Endodermal cell (in vitro differentiated cells): ENCODE measurements at places on chromosomes 2 and 18. TPM values are rescaled to one million over a fixed set of nuclear protein-coding genes. Genes with fewer than 3 reads are reported as not detected.

GRCh38 chr2:223314811-223315210, 262.8 kb downstream of the KCNE4 start:
- DNase-seq: no peak
- no peaks in the 10 kb centered on the region for H3K36me3 ChIP-seq

DNA sequence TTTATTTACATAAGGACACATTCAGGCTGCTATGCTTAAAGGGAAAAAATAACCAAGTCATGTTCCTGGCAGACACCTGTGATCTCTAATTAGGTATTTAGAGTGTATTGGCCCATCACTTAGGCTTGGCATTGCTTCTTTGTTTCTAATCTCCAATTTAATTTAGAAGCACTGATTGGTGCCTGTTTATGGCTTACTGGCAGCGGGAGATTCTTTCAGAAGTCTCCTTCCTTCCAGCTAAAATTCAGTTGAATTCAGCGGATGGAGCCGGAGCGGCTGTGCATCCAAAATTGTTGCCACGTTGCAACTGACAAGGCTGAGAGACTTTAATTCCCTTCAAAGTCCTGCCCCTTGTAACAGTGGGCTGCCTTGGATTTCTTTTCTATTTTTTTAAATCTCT, 66.5 kb downstream of the VWA3B start:
- no peaks in the 10 kb centered on the region for H3K36me3 ChIP-seq
- H3K4me1 ChIP-seq: peaks cover 6% of the 10 kb centered on the region
- H3K4me3 ChIP-seq: no peak overlapping the region
- no peak overlapping the region for H3K27ac ChIP-seq
- H3K27me3 ChIP-seq: no peaks in the 10 kb centered on the region
- no peak for DNase-seq

GRCh38 chr2:116810645-116811044, 1003.8 kb upstream of the DDX18 start:
- no peaks in the 10 kb centered on the region for H3K4me1 ChIP-seq
- H3K36me3 ChIP-seq: no peaks in the 10 kb centered on the region
- no peak for DNase-seq
- no peak overlapping the region for H3K27ac ChIP-seq
- H3K27me3 ChIP-seq: no peaks in the 10 kb centered on the region

KCNF1 gene
- 4.7 to 16.7 TPM (median 5.2 TPM) in 3 replicates for total RNA-seq

DNA sequence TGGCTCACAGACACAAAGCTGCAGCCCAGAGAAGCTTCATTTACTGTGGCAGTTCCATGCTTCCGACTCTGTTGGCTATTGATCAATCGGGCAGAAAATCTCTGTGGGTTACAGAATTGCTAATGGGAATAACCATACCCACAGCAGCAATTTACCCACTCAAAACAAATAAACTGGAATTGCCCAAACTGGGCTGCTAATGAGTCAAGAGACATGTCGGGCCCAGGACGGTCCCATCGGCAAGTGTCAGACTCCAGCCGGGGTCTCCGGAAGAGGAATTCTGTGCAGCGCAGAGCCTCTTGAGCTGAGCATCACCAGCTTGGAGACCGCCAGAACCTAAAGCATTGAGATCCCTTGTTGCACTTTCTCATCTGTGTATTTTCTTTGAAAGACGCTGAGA, 67.8 kb downstream of the TMEM18 start:
- H3K27ac ChIP-seq: no peak overlapping the region
- H3K4me1 ChIP-seq: no peaks in the 10 kb centered on the region
- H3K36me3 ChIP-seq: no peaks in the 10 kb centered on the region

GRCh38 chr2:137969418-137969765, 5.1 kb downstream of the HNMT start:
- no peak overlapping the region for H3K4me3 ChIP-seq
- H3K36me3 ChIP-seq: no peaks in the 10 kb centered on the region
- DNase-seq: no peak
- H3K4me1 ChIP-seq: no peaks in the 10 kb centered on the region

ABHD3 gene
- 21.8 and 24.5 TPM in 2 replicates for total RNA-seq
